CD8-positive, alpha-beta memory T cell (primary cell): ENCODE measurements at places on chromosomes 7 and 10. TPM values are rescaled to one million over a fixed set of nuclear protein-coding genes. Genes with fewer than 3 reads are reported as not detected.
A peak's percentile ranks its signal among the peaks of the same experiment; 100 is the strongest.

DNA sequence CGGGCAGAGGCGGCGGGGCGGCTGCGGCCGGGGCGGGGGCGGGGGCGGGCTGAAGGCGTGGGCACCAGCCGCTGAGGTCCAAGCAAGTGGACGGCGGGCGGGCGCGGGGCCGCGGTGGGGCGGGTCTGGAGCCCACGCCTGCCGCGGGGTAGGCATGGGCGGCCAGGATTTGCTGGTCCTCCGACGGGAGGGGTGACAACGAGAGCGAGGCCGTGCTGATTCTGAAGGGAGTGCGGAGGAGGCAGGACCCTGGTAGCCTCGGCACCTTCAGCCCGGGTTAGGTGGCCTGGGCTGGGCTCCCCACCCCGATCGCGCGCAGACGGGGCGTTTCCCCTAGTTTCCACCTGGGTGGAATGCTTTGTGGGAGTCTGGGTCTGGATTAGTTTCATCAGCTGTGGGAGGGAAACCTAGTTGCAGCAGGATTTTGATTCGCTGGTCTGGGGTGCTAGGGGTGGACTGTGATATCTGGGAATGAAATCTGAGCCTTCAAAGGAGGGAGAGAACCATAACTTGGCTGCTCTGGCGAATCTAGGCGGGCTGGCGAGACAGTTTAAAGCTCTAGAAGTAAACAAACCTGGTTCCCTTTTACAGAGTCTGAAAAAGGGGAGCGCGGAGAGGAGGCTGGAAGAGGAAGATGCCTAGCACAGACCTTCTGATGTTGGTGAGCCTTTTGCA is 609 bp downstream of the SGPL1 start:
- peaks cover 20% of the 10 kb centered on the region for H3K4me1 ChIP-seq
- no peaks in the 10 kb centered on the region for H3K27me3 ChIP-seq
- no peaks in the 10 kb centered on the region for H3K36me3 ChIP-seq
- H3K27ac ChIP-seq, result peak overlapping the region; percentile 20
- peak; percentile 13 for DNase-seq
- peak overlapping the region; percentile 53 for H3K4me3 ChIP-seq

DNA sequence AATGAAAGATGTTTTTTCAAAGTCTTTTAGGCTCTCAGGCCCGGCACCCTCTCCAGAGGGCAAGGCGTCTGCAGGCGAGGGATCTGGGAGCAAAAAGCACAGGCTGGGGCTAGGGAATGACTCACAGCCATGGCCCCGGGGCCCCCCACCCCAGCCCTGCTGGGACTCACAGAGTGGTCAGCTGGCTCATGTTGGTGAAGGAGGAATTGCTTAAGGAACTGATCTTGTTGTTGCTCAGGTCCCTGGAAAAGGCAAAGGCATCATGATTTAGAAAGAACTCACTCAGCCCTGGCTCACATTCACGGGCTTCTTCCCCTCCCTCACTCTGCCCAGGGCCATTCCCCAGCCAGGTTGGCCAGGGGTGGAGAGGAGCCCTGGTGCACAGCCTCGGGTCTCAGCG is 151.5 kb downstream of the SLIT1 start:
- no peaks in the 10 kb centered on the region for H3K36me3 ChIP-seq
- H3K27me3 ChIP-seq, result no peaks in the 10 kb centered on the region
- no peak overlapping the region for H3K4me3 ChIP-seq
- H3K4me1 ChIP-seq, result no peaks in the 10 kb centered on the region

Gene TSPAN33
- 23.6 TPM for total RNA-seq

GRCh38 chr10:95303535-95303934 is 12.7 kb upstream of the PDLIM1 start:
- H3K36me3 ChIP-seq, result no peaks in the 10 kb centered on the region
- H3K27ac ChIP-seq, result no peak overlapping the region
- H3K4me3 ChIP-seq, result no peak overlapping the region
- H3K4me1 ChIP-seq, result no peaks in the 10 kb centered on the region
- DNase-seq, result no peak
- H3K27me3 ChIP-seq, result no peaks in the 10 kb centered on the region

- no peaks in the 10 kb centered on the region for H3K36me3 ChIP-seq
- H3K27me3 ChIP-seq, result no peaks in the 10 kb centered on the region
- H3K4me1 ChIP-seq, result no peaks in the 10 kb centered on the region
- DNase-seq, result no peak
- H3K27ac ChIP-seq, result no peak overlapping the region
- H3K4me3 ChIP-seq, result no peak overlapping the region
Observed at GRCh38 chr7:7228967-7229366, 46.6 kb downstream of the C1GALT1 start.

DNA sequence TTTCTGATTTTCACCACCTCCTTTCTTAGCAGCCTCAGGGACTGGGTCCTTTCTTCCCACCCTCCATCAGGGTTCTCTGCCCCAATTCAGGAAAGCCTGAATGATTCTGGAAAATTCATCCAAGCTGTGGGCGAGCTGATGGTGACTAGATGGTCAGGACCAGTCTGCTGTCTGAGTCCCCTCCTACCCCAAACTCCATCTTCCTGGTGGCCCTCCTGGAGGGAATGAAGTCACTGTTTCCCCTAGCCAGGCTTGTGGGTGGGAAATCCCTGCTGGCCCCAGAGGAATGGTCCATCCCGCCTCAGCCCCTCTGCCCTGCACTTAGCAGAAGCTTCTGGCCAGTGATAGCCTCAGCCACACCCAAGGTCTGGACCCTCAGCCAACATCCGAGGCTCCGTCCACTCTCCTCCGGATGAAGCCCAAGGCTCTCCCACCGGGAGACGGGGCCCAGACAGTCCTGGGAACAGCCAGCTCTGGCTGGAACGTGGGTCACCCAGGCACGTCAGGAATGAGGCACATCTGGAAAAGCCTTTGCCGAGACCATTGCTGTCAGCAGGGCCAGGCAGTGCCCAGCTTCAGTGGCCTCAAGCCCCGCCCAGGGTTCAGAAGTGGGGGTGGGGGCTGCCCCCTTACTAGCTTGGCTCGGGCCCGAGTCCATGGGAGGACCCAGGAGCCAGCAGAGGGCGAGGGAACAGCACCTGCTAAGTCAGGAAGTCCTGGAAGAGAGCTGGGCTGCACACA is 4.0 kb upstream of the AQP1 start:
- H3K27ac ChIP-seq, result no peak overlapping the region
- no peak for DNase-seq
- H3K36me3 ChIP-seq, result no peaks in the 10 kb centered on the region
- no peak overlapping the region for H3K4me3 ChIP-seq

- no peaks in the 10 kb centered on the region for H3K27me3 ChIP-seq
- DNase-seq, result no peak
- no peaks in the 10 kb centered on the region for H3K4me1 ChIP-seq
Observed at GRCh38 chr10:132710036-132710686, 75.8 kb downstream of the NKX6-2 start.

- no peak overlapping the region for H3K27ac ChIP-seq
- DNase-seq, result no peak
- no peak overlapping the region for H3K4me3 ChIP-seq
- no peaks in the 10 kb centered on the region for H3K4me1 ChIP-seq
- H3K27me3 ChIP-seq, result no peaks in the 10 kb centered on the region
- no peaks in the 10 kb centered on the region for H3K36me3 ChIP-seq
Observed at GRCh38 chr7:82926477-82926876, 236.2 kb downstream of the PCLO start.

- H3K36me3 ChIP-seq, result no peaks in the 10 kb centered on the region
- DNase-seq, result no peak
- no peak overlapping the region for H3K4me3 ChIP-seq
- H3K27ac ChIP-seq, result no peak overlapping the region
Observed at GRCh38 chr10:98223874-98224273, 44.1 kb downstream of the LOXL4 start.

GRCh38 chr10:122454071-122454470 is 382 bp upstream of the ARMS2 start:
- H3K27me3 ChIP-seq, result peaks cover 15% of the 10 kb centered on the region
- H3K36me3 ChIP-seq, result no peaks in the 10 kb centered on the region
- H3K4me1 ChIP-seq, result no peaks in the 10 kb centered on the region
- H3K27ac ChIP-seq, result no peak overlapping the region

Gene MYL10
- total RNA-seq, result not detected

DNA sequence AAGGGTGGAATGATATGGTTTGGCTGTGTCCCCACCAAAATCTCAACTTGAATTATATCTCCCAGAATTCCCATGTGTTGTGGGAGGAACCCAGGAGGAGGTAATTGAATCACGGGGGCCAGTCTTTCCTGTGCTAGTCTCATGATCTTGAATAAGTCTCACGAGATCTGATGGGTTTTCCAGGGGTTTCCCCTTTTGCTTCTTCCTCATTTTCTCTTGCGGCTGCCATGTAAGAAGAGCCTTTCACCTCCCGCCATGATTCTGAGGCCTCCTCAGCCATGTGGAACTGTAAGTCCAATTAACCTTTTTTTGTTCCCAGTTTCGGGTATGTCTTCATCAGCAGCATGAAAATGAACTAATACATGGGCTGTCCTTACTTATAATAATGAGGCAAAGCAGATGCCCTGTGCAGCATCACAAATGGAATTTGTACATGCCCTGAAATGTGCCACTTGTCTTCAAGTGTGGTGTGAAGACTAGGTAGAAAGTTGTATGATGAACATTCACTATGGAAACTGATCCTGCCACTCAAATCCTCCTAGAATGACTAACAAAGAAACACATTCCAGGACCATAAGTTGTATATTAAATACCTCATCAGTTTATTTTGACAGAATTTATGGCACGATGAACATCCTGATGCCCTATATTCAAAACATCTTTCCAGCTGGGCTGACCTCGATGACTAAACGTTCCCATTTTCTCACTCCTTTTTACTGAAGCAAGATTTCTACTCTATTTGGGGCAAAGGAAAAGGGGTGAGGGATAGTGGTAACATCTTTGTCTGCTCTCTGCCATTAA is 122.8 kb upstream of the CTTNBP2 start:
- H3K4me1 ChIP-seq, result no peaks in the 10 kb centered on the region
- H3K4me3 ChIP-seq, result no peak overlapping the region
- no peaks in the 10 kb centered on the region for H3K36me3 ChIP-seq
- H3K27me3 ChIP-seq, result no peaks in the 10 kb centered on the region
- no peak for DNase-seq

DNA sequence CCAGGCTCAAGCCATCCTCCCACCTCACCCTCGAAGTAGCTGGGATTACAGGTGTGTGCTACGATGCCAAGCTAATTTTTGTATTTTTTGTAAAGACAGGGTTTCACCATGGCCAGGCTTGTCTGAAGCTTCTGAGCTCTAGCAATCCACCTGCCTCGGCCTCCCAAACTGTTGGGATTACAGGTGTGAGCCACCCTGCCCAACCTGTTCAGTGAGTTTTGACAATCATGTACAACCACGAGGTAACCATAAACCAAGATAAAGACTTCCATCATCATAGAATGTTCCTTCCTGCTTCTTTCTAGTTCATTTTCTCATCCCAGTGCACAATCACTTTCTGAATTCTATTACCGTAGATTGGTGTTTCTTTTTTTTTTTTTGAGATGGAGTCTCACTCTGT is 30.5 kb upstream of the MKRN1 start:
- H3K4me1 ChIP-seq, result peaks cover 4% of the 10 kb centered on the region
- no peaks in the 10 kb centered on the region for H3K27me3 ChIP-seq
- H3K4me3 ChIP-seq, result no peak overlapping the region
- DNase-seq, result no peak

Gene NEBL
- 0.15 TPM for total RNA-seq

- peak overlapping the region; percentile 47 for H3K4me3 ChIP-seq
- no peaks in the 10 kb centered on the region for H3K27me3 ChIP-seq
- H3K36me3 ChIP-seq, result no peaks in the 10 kb centered on the region
- no peak overlapping the region for H3K27ac ChIP-seq
- DNase-seq, result peak; percentile 54
Observed at GRCh38 chr10:97796651-97797050, 24.9 kb upstream of the SFRP5 start.

Gene CUZD1
- total RNA-seq, result 1.6 TPM

DNA sequence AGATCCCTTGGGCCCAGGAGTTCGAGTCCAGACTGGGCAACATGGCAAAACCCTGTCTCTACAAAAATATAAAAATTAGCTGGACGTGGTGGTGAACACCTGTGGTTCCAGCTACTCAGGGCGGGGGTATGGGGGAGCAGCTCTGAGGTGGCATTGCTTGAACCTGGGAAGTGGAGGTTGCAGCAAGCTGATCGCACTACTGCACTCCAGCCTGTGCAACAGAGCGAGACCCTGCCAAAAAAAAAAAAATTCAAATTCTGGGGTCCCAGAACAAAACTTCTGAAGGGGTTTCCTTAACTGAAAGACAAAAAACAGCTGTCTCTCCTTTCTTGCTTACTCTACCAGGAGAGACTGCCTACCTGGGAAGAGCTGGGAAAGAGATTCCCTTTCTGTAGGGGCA is 27.0 kb downstream of the DNMBP start:
- DNase-seq, result no peak
- H3K27me3 ChIP-seq, result no peaks in the 10 kb centered on the region

DNA sequence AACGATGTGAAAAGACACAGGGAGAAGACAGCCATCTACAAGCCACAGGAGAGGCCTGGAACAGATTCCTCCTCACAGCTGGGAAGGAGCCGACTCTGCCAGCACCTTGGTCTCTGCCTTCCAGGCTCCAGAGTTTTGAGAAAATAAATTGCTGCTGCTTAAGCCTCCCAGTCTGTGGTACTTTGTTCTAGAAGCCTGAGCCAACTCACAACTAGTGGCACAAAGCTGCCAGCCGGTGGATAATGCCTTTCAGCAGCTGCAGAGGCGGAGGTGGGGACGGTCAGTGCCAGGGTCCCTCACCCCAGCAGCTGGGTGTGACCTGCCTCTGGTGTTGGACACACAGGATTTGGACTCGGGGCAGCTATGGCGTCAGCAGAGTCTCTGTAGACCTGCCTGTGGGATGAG is 255.4 kb upstream of the PITRM1 start:
- H3K4me1 ChIP-seq, result no peaks in the 10 kb centered on the region
- no peaks in the 10 kb centered on the region for H3K27me3 ChIP-seq

DNA sequence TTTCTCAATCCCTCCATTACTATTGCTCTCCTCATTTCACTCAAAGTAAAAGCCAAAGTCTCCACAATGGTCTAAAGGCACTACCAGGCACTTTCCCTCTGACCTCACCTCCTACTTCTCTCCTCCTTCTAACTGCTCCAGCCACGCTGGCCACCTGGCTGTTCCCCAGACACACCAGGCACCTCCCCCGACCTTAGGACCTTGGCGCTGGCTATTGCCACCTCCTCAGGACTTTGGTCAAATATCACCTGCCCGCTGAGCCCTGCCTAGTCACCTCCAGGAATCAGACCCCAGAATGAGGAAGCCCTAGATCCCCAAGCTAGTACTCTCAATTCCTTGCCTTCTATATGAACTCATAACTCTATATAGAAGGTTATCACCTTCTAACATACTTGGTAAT is 66.2 kb upstream of the STEAP1B start:
- H3K4me1 ChIP-seq, result peaks cover 28% of the 10 kb centered on the region
- no peaks in the 10 kb centered on the region for H3K36me3 ChIP-seq
- H3K27me3 ChIP-seq, result no peaks in the 10 kb centered on the region
- H3K27ac ChIP-seq, result no peak overlapping the region

Gene AHCYL2
- 8.4 TPM for total RNA-seq

DNA sequence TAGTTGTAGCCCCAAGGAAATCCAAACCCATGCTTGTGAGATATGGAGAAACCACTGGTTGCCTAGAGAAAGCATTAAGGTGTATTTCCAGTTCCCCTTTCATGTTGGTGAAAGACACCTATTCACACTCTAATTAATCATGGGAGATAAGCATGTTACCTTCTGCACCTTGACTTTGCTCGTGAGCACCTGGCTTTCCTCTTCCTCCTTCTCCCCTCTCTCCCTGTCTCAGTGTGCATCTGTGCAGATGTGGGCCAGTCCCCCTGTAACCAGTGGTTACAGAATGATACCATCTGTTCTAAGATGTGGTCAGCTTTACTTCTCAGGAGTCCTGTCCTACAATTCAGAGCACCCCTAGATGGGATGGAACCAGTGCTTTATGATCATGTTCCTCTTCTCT is 160.6 kb downstream of the LCOR start:
- H3K36me3 ChIP-seq, result no peaks in the 10 kb centered on the region
- no peak for DNase-seq
- H3K4me3 ChIP-seq, result no peak overlapping the region

- no peak overlapping the region for H3K4me3 ChIP-seq
- DNase-seq, result no peak
- peaks cover 32% of the 10 kb centered on the region for H3K4me1 ChIP-seq
- H3K27me3 ChIP-seq, result peaks cover 34% of the 10 kb centered on the region
Observed at GRCh38 chr7:5417106-5418071, 6.2 kb downstream of the TNRC18 start.
